ENCODE measurements at places on chromosomes 13 and 19. TPM values are rescaled to one million over a fixed set of nuclear protein-coding genes. Genes with fewer than 3 reads are reported as not detected.

The CEACAM4 gene
- total RNA-seq, result not detected

- peak; percentile 92 for DNase-seq
Observed at GRCh38 chr19:32642771-32643170, 32.2 kb downstream of the ANKRD27 start.

GRCh38 chr19:42174958-42175734 is 42.3 kb downstream of the DEDD2 start:
- no peak for DNase-seq

DNA sequence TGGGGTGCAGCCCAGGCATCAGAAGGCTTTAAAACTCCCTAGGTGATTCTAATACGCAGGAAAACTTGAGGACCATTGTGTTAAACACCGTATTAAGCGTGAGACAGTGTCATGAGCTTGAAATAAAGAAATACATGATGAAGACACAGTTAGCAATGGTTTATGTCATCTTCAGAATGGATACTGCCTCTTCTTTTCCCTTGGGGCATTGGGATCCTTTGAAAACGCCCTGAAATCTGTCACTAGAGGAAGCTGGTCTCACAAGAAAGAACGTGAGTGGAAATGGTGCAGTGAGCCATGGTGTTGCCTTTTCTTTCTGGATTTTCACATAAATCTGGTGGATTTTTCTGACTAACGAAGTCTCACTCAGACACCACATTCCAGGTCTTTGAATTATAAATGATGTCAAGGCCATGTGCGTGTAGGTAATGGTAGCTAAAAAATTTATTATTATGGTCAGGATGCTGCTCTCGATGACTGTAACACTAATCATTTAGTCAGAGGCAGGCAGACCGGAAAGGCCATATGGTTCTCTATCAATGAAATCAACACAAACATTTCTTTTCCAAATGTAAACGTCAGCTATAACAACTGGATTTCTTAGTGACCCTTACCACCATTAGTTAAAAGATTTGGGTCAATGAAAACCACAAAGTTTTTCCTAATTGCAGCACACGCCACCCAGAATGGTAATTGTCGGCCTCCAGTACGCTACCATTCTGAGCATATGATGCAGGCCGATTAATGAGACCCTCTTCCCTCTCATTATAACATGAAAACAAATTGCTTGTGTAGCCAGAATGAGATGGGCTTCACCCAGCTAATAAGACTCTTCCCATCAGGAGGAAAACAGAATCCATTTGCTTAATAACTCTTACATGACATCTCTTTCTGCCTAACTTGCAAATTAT is 105.6 kb downstream of the SLC7A1 start:
- DNase-seq, result no peak

DNA sequence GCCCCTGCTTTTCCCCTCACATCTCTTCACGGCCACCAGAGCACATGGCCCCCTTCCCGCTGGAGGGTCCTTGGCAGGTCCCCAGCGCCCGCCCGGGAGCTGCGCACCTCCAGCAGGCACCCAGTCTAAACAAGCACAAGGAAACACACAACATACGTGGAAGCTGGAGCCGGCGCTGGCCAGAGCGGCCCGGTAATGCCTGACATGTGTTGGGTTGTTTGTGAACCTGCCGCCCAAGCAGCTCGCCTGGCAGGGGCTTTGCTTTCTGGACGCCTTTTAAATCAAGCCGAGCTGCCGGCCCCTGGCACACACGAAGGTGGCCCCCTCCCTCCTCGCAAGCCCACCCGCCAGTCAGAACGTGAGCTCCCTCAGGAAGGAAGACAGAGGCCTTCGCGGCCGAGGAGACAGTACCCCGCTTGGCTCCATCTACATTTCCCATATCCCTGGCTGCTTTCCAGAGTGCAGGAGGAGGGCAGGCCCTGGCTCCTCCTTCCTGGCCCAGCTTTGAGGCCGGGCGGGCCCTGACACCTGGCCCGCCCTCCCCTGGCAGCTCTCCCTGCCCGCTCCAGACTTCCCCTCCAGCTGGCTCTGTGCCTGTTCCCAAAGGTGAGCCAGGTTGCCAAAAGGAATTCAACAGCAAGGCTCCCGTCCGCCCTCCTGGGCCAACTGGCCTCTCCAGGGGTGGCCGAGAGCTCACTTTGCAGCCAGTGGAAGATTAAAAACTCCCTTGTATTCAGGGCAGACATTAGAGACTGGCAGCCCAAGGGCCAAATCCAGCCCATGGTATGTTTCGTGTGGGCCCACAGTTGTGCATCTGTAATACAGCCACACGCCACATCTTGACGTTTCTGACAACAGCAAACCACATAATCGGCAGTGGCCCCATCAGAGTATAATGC is 28.7 kb downstream of the COMP start:
- no peak for DNase-seq

- no peak for DNase-seq
Observed at GRCh38 chr19:7746903-7747884, at the start of gene CD209. TSS of gene CD209 (minus strand) at chr19:7747534. CDS start at chr19:7747511, 23 bp downstream.

GRCh38 chr13:112510987-112511685 is 76.8 kb downstream of the TUBGCP3 start:
- DNase-seq, result peak; percentile 36

DNA sequence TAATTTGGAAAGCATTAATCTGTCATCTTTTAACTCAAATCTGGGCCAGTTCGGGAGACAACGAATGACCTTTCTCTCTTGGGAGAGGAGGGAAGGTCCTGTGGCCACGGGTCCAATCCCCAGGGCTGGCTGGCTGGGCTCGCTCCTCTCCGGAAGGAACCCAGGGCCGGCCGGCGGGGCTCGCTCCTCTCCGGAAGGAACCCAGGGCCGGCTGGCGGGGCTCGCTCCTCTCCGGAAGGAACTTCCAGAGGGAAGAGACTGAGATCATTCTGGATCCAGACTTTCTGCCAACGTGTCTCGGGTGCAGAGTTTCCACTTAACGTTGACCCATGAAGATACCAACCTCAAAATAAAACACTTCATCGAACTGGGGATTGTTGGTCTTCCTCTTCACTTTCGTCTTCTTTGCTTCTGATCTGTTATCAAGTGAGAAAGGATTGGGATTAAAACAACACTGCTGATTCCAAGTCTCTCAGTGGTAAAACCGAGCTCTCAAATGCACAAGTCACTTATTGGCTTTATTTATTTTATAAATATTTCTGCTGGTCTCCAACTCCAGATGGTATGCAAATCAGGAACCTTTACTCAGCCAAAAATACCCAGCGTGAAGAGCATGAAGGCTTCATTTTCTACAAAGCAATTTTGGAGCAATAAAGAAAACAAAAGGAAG is 53.3 kb upstream of the C13orf46 start:
- no peak for DNase-seq

DNA sequence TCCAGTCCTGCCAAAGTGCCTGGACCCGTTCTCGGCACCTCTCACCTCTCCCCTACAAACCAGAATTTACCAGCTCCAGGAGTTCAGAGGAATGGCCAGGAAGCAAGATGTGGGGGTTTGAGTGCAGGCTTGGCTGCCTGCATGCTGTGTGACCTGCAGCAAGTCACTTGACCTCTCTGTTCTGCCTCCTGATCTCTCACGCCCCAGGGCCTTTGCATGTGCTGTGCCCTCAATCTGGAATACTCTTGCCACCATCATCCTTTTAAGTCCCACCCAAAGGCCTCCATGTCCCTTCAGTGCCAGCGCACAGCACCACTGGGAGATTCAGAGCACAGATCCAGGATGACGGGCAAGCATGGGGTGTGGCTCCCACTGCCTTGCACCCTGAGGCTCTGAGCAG is 43.4 kb downstream of the MYO9B start:
- no peak for DNase-seq

- no peak for DNase-seq
Observed at GRCh38 chr13:111962431-111962891, 104.5 kb upstream of the SOX1 start.

GRCh38 chr19:56291867-56292266 is 19.3 kb downstream of the EDDM13 start:
- peak; percentile 53 for DNase-seq

- DNase-seq, result no peak
Observed at GRCh38 chr19:33383720-33384292, 10.3 kb downstream of the CEBPG start.

DNA sequence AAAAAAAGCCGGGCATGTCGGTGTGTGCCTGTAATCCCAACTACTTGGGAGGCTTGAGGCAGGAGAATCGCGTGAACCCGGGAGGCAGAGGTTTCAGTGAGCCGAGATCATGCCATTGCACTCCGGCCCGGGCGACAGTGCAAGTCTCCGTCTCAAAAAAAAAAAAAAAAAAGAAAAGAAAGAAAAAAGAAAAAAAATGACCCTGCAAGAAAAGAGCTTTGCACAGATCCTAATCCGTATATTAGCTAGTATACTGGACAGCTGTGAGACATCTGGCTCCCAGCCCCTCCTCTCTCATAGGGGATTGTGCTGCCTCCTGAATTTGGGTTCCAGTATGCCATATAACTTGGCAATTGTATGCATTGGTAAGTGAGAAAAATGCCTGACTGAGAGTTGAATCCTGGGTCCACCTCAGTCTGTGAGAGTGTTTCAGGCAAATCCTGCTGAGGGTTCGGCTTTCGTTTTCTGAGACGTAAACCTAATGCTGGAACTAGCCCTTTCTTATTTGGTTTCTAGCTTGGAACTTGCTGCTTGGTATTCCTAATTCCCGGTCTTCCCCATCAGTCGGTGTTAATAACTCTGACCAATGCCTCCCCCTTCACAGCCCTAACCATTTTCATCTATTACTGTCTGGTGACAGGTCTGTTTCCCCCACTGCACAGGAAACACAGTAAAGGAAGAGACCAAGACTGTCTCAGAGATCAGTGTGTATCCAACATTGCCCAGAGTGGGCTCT is 1.3 kb upstream of the AKT2 start:
- DNase-seq, result no peak

- no peak for DNase-seq
Observed at GRCh38 chr19:23403581-23404324, 8.5 kb upstream of the ZNF91 start.

GRCh38 chr19:51417810-51418157 is 342 bp upstream of the SIGLEC10 start:
- DNase-seq, result no peak

DNA sequence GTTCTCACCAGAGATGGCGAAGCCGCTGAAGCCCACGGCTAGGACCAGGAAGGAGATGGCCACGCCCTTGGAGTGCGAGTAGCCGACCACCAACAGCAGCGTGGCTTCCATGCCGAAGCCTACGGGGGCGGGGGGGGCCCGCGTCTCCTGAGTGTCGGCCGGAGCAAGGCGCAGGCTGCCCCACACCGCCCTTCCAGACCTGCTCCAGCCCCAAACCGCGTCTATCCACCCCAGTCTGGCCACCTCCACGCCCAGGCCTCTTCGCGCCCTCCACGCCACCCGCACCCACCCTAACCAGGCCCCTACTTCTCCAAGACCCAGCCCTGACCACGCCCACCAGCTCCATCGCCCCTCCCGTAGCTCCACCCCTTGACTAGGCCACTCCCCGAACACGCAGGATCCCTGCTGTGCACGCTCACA is 6.2 kb downstream of the GFY start:
- peak; percentile 40 for DNase-seq

The IFNL4 gene
- total RNA-seq, result not detected

The SIX5 gene
- 0.97 TPM for total RNA-seq

- peak; percentile 78 for DNase-seq
Observed at GRCh38 chr13:99086267-99087097, 108.6 kb upstream of the DOCK9 start.

All from activated CD8-positive, alpha-beta T cell treated with anti-CD3 and anti-CD28 coated beads for 36 hours (primary cell).